ENCODE measurements at places on chromosomes 5 and 9.

DNA sequence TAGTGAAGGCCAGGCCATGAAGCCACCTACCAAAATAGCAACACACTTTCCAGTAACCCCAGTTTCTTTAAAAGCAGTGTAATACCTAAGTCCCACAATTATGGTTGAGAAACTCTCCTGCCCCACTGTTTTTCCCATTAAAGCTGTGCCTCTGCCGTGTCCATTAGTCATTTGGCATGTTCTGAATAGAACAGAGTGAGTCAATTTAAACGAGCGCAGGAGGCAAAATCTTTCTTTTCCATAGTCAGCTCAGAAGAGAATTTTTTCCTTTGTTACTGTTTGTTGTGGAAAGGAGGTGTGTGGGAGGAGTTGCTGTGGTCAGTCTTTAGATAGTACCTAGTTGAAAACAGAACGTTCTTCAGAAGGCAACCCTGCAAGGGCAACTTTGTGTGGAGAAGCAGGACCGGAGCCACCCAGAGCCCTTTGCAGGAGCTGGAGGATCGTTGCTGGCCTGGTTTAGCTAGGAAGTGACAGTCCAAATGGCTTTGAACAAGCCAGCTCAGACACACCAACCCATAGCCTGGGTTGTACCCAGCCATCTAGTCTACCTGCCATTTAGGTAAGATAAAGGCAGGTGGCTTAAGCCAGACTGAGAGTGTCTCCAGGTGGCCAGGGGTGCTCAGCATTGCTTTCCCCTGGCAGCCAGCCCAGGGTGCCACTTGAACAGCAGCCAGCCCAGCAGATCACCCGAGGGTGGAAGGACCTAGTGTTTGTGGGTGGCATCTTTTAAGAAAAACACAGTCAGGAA, 30.4 kb downstream of the GADD45G start:
- DNase-seq = no peak

DNA sequence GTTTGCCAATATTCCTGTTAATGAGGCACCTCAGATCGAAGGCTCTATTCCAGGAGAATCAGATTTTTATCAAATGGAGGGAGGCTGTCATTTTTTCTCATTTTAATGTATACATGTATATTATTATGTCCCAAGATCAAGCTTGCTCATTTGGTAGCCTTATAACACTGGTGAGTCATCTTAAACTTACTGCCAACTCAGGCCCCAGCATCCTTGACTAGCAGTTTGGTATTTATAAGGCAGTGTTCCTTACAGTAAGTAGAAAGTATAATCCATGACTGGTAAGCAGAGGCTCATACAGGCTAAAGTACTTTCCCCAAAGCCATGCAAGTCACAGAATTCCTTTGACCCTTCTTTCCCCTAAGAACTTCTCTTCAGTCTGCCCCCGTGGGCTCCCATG, 90.7 kb upstream of the NR3C1 start:
- DNase-seq = no peak

DNA sequence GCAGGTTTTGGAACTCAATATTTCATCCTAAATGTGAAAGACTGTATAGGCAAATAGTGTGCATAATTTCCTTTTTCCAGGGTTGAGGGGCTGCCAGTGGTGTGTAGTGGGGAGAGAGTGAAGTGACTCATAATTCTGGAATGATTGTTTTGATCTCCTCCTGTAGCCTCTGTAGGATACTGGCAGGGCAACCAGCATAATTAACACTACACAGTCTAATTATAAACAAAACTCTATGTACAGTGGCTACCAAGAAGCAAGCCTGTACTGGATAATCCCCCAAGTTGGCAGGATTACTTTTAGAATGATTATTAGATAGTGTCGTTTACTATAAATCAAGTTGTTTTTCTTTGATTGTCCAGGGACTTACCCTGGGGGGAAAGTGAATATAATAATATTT, 32.2 kb downstream of the LNPEP start:
- no peak for DNase-seq

GRCh38 chr5:107447587-107447986, 223.2 kb downstream of the EFNA5 start:
- no peak for DNase-seq

DNA sequence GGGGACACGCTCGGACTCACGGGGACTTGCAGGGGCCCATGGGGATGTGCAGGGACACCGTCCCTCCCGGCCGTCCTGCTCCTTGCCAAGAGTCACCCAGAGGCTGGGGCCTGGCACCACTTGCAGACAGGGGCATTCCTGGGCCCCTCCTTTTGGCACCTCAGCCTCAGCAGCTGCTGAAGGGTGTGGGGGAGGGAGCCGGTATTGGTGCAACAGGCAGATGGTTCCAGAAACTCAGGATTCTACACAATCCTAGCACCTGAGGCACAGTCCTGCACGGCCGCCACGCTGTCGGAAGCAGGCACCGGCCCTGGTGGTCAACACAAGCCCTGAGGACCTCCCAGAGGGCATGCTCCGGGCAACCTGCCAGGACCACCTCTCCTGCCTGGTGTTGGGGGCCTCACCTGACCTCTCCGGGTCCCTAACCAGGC, 19.3 kb upstream of the SLC12A7 start:
- DNase-seq = no peak

GRCh38 chr9:112086627-112087026, 88.5 kb downstream of the SUSD1 start:
- peak; percentile 15 for DNase-seq

DNA sequence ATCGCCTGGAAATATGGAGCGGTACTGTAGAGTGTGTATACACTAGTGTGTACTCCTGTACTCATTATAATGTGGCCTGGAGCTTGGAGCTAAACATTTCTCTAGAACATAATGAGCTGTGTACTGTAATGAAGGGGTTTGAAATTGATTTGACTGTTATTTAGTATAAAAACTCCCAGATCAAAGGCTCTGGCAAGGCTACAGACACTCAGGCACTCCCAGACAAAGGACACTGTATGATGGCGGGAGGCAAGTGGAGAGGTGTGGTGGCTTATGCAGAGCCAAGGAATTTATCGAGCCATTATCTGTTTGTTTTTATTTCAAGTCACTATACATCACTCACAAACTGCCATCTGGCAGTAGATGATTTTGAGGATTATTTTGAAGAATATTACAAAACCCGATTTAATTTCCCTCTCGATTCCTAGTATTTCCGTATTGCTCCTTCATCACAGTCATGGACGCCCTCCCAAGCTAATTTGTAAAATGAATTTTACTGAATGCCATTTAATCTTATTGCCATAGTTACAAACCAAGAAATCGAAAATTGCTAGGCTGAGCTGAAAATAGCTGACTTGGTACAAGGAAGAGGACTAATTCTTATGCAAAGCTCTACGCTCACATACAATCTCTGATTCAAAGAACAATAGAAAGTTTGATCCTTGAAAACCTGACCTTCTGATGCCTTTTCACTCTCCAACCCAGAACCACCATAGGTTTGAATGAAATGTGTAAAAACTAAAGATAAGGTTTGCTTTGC, 240.2 kb upstream of the SEMA6A start:
- DNase-seq = no peak

- no peak for DNase-seq
Observed at GRCh38 chr9:114084282-114085073, 6.4 kb upstream of the AMBP start.

DNA sequence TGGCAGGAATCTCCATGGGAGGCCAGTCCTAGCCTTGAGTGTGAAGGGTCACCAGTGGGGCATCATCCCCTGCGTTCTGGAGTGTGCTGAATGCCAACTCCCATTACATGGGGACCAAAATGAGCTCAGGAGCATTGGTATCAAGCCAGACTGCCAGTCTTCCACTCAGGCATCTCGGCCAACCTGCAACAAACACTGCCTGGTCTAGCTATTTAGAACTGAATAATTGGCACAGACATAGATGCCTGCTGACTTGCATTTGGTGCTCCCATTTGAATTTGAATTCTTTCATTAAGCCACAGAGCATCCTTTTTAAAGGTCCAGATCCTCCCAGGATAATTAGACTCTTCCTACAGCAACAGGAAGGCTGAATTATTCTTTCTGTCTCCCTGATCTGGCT, 116.6 kb upstream of the ABCA1 start:
- DNase-seq = no peak

DNA sequence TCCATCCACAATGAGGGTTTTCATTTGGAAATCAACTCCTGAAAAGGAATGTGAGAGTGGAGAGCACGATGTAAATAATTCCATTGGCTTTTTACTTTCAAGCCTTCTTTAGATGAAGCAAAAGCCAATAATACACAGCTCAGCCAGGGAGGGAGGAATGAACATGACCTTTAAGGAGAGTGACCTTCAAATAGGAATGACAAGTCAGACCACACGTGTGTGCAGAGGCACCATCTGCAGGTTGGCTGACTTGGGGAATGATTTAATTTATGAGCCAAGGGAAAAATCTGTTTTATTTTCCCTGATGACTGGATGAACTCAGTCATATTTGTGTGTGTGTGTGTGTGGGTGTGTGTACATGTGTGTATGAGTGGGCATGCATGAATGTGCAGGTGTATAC, 64.5 kb downstream of the RASEF start:
- DNase-seq = no peak

GRCh38 chr5:25488119-25488518, 843.3 kb upstream of the CDH10 start:
- no peak for DNase-seq

DNA sequence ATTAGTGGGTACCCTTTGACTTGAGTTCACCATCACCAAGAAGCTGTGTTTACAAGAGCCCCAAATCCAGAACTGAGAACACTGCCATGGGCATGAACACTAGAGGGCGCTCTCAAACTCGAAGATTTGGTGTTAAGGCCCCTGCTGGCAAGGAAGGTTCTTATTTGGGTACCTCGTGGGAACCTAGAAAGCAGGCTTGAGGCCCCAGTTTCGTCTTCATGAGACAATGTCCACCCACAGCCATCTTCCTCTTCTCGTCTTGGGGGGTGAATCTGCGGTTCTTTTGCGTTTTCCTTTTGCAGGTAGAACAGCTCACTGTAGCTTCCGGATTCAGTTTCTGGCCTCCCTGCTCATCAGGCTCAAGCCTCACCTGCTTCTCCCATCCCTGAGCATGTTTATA, 184.0 kb downstream of the SEMA5A start:
- peak; percentile 82 for DNase-seq

GRCh38 chr5:142316681-142317080, 8.1 kb downstream of the SPRY4 start:
- no peak for DNase-seq

GRCh38 chr5:111072949-111073682, 1.6 kb downstream of the TSLP start:
- DNase-seq = peak; percentile 73

GRCh38 chr9:6758498-6759184, 868 bp downstream of the KDM4C start:
- peak; percentile 37 for DNase-seq

DNA sequence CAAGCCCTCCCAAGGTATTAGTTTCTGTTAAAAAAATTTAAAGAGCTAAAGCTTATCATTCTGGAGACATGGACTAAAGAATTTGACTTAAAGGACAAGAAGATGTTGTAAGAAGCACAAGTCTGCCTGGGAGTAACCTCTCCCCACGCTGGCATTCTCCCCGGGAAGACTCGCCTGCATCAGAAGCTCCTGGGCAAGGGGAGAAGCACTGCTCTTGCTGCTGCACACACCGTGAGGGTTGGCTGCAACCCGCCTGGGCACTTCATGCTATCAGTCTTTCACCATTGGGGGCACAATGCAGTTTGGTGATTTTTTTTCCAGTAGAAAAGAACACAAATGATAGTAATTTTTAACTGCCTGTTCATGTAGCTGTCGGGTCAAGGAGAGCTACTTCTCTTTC, 192.5 kb upstream of the PANK3 start:
- no peak for DNase-seq

- no peak for DNase-seq
Observed at GRCh38 chr9:28413471-28413870, 840.2 kb upstream of the C9orf72 start.

DNA sequence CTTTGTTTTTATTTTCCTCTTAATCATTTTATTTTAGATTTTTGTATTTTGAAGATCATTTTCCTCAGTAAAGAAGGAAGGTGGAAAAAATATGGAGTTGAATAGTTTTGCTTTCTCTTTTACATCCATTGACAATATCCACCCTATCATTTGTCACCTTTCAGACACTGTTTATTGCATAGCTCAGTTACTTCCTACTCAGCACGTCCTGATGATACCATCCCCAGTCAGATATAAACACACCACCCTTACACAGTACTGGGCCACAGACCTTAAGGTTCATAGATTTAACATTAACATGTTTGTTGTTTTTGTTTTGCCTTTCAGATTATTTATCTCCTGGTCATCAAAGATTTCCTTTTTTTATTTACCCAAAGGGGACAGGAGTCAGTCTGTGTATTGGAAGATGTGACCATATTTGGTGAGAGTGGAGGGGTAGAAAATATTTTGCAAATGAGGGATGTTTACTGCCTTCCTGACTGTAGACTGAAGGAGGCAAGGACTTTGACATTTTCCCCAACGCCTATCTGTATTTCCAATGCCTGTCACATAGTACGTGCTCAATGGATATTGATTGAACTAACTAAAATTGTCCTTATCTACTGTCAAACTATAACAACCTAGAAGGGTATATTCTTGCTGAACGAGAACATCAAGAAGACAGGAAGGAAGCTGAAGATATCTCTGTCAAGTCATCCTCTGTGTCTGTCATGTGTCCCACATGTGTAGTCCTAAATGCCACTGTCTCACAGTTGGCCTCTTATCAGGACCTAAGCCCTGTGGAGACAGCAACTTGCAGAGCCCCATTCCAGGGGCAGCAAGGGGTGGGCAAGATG, 15.6 kb downstream of the STX17 start:
- DNase-seq = no peak

- no peak for DNase-seq
Observed at GRCh38 chr5:14414656-14415023, 167.0 kb upstream of the OTULINL start.

GRCh38 chr5:1801222-1801966, at the start of gene NDUFS6:
Gene NDUFS6 (plus strand): TSS chr5:1801407. CDS start chr5:1801418, 11 bp downstream.
- peak; percentile 69 for DNase-seq

GRCh38 chr5:10590226-10590999, 26.5 kb downstream of the ANKRD33B start:
- no peak for DNase-seq
